Activated naive CD4-positive, alpha-beta T cell treated with anti-CD3 and anti-CD28 coated beads for 36 hours (primary cell): ENCODE measurements at places on chromosomes 4 and X. TPM values are rescaled to one million over a fixed set of nuclear protein-coding genes. Genes with fewer than 3 reads are reported as not detected.

VCX3B gene
- not detected for total RNA-seq

SMIM9 gene
- total RNA-seq: not detected

ZCCHC18 gene
- total RNA-seq: 0.17 TPM

PGAM4 gene
- total RNA-seq: 0.86 TPM

DNAAF6 gene
- not detected for total RNA-seq

ETDB gene
- total RNA-seq: not detected

MAMLD1 gene
- total RNA-seq: 1.7 TPM

GPAT3 gene
- total RNA-seq: 3.1 TPM

TGIF2LX gene
- total RNA-seq: not detected

WAS gene
- total RNA-seq: 76.1 TPM

ALAS2 gene
- total RNA-seq: not detected

CLTRN gene
- 0.38 TPM for total RNA-seq

DIAPH2 gene
- total RNA-seq: 9.3 TPM

ZNF157 gene
- total RNA-seq: 1.0 TPM
